ENCODE measurements at places on chromosomes 4 and X.

- DNase-seq, result no peak
Measured at GRCh38 chrX:47143894-47144625, 442 bp downstream of the NDUFB11 start.

DNA sequence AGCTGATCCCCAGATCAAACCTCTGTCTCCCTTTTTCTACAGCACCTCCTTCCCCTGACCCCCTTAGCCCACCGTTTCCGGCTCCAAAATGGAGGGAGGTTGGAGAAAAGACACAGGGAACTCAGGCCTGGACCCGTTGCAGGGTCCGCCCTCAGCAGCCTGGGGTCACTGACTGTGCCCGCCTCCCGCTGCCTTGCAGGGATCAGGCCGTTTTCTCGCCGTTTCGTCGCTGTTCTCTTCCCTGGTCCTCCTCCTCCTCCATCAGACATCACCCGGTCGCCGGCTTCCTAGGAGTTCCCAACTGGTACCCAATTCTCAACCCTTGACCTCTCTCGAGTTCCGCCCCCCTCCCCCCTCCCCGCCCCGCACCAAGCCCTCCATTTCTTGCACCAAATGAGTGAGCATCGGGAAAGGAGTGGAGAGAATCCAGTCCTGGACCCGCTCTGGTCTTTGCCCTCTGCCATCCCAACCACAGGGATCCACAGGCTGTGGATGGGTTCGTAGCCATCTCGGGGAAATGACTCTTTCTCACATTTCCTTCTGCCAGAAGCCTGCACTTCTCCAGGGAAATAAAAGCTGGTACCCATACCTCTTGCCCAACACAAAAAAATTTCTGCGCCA is 493 bp downstream of the TCEAL5 start:
- DNase-seq, result no peak

- no peak for DNase-seq
Measured at GRCh38 chr4:105236202-105236915, 89.7 kb downstream of the TET2 start.

GRCh38 chr4:23773884-23774636 is 115.8 kb downstream of the PPARGC1A start:
- DNase-seq, result no peak

- no peak for DNase-seq
Measured at GRCh38 chrX:17038277-17038676, 91.8 kb downstream of the REPS2 start.

DNA sequence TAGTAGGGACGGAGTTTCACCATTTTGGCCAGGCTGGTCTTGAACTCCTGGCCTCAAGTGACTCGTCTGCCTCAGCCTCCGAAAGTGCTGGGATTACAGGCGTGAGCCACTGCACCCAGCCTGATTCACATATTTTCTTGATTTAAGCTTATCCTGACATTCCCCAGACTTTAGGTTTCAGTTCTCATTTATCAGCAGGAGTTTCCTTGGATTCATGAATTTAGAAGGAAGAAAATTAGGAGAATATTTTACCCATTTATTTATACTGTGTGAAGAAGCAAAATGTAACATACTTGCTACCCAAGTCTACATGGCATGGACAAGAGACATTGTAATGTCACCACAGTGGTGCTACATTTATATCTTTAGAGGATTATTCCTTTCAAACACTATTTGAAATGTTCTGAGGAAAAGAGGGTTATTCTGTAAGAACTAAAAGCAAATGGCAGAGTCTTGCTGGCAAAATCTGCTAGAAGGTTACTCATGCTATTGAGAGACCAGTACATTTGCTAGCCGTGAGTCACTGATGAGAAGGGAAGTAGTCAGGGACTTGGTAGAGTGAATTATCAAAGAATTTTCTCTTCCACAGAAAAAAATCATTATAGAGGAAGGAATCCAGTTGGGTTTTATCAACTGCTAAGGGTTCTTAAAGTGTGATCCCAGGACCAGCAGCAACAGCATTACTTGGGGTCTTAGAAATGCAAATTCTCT is 26.1 kb upstream of the CFAP299 start:
- DNase-seq, result no peak
